ENCODE measurements at places on chromosomes 11 and 22. TPM values are rescaled to one million over a fixed set of nuclear protein-coding genes. Genes with fewer than 3 reads are reported as not detected.

Gene DGCR2
- 46.7 TPM for total RNA-seq

Gene ROM1
- total RNA-seq: 2.1 TPM

Gene FOXR1
- total RNA-seq: not detected

Gene MRPL17
- 44.8 TPM for total RNA-seq

DNA sequence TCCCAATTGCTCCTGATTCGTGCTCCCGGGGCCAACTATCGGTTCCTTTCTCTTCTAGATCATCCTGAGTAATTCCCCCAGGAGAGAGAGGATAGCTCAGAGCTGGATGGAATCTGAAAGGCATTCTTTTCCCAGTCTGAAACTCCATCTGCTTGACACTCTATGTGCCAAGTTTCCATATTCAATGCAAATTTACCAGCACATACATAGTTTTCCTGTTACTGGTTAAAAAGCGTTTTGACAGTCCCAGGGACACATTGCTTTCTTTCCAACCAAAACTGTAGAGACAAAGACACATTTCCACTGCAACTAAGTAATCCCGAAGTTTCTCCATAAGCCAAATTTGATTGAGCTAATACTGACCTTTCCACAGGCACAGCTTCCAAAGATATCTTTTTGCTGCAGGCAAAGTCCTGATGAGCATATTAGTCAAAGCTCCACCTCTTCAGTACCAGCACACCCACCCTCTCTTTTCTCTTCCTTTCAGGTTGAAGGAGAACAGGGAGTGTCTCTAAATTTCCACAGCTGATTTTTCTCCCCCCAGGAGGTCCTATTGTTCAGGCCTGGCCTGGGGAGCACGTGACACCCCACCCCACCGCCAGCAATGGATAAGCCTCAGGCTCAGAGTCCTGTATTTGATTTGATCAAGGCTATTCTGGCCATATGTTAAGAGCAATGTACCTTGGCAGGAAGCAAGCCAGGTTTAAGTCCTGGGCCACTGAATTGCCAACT is 9.7 kb upstream of the ANKK1 start:
- DNase-seq: no peak

DNA sequence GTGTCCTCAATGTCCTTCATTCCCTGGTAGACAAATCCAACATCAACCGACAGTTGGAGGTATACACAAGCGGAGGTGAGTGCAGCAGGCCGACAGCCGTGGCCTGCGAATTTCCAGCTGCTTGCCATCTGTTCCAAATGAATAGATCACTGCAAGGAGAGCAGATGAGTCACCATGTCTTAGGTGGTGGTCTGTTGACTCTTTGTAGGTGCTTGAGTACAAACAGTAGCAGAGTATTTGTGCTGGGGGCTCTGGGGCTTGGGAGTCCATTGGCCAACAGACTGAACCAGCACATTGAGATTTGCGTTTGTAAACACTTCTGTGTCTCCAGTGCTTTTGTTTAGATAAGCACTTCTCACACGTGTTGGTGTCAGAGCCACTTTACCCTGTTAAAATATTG is 21.1 kb downstream of the EIF3L start:
- no peak for DNase-seq

DNA sequence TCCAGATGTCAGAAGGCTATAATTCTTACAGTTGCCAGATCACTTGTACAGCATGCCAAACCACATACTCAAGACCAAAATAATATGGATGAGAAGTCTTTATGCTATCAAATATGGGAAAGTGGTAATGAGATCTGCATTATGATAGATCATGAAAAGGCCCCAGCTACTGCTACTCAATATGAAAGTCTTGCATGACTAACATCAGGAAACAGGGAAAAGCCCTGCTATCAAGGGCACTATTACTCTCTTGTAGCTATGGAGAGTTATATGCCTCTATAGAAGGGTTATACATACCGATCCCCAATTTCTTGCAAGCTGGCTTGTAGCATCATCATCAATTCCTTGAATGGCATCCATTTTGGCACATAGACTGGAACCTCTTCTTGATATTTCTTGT is 30.2 kb upstream of the TMPRSS5 start:
- no peak for DNase-seq

DNA sequence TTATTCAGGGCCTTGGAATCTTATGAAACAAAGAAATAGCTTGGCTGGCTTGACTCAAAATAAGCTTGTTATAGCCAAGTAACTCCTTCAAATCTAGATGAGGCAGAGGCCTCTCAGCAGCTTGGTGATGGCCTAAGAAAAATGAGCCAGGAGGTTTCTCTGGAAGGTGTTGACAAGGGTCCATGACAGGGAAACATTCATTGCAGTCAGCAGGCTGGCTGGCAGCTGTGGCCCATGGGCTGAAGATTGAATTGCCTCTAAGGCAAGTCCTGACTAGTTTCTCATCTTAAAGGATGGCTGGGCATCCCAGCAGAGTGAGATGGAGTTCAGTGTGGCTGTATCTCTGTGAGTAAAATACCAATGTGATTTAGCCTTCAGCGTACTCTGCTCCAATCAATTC is 441.0 kb downstream of the NELL1 start:
- no peak for DNase-seq

DNA sequence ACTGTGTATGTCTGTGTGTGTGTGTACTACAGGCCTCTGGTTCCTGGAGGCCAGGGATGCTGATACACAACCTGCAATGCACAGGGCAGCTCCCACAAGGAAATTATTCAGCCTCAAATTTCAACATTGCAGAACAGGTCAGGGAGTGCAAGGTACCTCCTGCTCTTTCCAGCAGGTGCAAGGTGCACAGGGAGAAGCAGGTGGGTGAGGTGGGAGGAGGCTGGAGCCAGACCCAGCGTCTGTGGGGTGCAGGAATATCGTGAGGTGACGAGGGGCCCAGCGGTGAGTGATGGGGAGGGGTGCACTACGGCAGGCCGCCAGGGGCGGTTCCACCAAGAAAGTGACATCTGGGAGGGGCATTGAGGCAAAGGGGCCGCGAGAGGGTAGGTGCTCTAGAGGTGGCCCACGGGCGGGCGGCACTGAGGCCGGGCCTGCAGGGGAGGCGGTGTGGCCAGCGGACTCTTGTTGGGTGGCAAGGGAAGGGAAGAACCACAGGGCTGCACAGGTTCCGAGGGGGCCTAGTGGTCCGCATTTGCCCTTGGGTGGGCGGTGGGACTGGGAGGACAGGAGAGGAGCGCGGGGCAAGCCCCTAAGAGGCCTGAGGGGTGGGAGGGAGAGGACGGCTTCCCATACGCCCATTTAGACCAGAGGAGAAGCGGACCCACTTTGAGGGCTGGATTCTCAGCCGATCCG is 21.6 kb downstream of the DGCR6L start:
- DNase-seq: no peak

DNA sequence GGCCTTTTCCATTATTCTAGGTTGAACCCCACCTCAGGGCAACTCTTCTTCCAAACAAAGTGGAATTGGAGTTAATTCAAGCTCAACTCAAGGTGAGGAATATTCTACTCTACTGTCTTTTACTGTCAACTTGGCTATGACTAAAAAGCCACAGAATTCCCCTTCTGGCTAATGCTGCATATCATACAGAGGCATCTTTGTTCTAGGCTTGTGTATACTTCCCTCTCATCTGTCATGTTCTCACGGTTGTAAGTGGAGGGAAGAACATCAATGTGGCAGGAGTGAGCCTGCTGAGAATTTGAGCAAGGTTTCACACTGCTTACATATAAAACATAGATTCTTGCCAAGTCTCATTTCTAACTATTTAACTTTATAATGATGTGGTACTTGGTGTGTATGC is 921.4 kb upstream of the CNTN5 start:
- no peak for DNase-seq

DNA sequence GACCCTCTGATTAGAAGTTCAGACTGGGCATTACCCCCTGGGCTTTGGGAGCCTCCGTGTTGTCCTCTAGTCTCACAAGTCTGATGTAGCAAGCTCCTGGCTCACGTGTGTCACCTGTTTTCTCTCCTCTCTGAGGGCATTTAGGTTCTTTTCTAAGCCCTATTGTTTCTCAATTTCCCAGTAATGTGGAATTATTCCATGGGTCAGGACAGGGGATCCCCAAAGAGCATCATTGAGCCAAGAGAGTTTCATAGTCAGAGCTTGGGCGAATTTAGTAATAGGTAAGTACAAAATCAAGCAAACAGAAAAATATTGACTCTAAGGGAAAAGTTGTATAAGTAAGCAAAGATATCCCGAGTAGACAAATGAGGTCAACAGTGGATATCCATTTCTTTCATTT is 57.3 kb downstream of the PPP6R2 start:
- DNase-seq: no peak

- no peak for DNase-seq
Measured at GRCh38 chr11:8802251-8802650, 108.7 kb upstream of the AKIP1 start.

GRCh38 chr22:40819599-40820140 is 524 bp upstream of the SLC25A17 start:
- no peak for DNase-seq

DNA sequence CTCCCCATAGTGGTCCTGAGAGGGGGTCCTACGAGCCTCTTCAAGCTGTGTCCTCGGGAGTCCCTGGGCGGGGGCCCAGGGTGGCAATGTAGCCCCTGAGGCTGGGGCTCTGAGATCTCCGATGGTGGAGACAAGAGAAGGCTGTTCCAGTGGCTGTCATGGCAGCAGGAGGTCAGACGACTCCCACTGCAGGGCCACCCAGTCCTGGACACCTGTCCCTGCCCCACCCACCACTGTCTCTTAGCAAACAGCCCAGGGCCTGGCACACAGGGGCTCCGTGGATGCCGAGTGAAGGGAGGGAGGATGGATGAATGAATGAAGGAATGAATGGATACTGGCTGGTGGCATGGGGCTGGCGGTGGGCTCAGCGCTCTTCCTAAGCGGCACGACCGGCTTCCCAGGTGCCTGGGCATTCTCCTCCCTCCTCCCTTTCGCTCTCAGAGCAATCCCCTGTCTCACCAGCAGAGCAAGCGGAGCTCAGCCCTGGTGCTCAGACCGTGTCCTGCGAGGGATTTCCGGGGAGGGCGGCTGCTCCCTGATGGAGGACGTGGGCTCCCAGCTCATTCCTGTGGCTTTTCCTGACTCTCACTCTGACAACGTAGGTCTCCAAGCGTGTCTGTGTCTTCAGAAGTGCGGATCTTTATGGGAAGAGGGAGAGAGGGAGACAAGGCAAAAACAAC is 1272.6 kb downstream of the BRD1 start:
- peak; percentile 33 for DNase-seq

GRCh38 chr11:134413826-134414731 is 2.0 kb upstream of the B3GAT1 start:
- DNase-seq: no peak

DNA sequence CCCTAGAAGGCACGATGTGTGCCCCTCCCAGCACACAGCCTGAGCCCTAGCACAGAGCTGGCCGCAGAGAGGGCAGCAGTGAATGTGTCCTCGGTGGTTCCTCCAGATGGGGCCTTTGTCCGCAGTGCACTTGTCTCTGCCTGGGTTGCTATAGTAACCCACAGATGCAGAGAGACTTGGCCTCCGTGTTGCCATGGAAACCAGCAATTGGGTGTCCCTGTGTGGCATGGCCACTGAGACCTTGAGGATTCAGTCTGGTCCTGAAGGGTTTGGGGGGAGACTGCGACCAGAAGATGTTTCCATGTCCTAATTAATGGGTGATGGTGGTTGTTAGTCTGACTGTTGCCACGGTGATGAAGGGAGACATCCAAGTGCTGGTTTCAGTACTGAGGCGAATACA is 42.6 kb upstream of the TUB start:
- DNase-seq: no peak

DNA sequence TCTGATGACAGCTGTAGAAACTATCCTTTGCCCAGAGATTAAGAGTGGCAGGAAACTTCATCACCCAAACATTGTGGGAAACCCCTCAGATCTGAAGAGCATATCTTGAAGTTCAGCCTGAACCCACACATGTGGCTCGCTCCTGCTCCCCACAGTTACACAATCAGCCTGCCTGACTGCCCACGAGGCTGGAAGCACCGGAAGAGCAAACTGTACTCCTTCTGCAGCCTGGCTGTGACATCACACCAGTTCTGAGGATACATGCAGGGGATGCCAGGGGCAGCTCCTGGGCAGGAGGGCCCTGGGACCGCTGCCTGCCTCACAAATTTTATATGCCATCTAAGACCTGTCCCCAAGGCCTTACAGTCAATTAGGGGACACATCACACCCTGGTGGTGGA is 444.4 kb downstream of the BUD13 start:
- DNase-seq: no peak

- no peak for DNase-seq
Measured at GRCh38 chr11:121636081-121636799, 183.5 kb upstream of the SORL1-AS1 start.

- no peak for DNase-seq
Measured at GRCh38 chr22:24460418-24461089, 33.2 kb downstream of the ADORA2A start.

- no peak for DNase-seq
Measured at GRCh38 chr22:39641660-39642310, 71.2 kb downstream of the CACNA1I start.

DNA sequence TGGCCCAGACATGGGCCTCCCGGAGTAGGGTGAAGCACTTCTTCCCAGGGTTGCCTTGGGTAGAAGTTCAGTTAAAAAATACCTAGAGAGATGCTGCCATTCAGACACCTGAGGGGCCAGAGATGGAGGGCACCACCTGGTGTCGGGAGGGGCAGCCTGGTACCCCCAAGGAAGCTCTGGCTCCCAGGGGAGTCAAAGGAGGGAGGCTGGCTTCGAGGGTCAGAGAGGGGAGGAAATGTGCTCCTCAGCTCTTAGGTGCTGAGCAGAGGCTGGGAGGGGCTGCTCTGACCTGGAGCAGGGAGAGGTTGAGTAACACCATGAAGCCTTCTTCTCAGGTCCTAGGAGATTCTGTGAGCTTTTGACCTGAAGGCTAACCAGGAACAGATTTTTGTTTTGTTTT is 1.1 kb downstream of the USP35 start:
- DNase-seq: no peak

GRCh38 chr11:33869481-33870422 is 22.1 kb downstream of the LMO2 start:
- peak; percentile 69 for DNase-seq

DNA sequence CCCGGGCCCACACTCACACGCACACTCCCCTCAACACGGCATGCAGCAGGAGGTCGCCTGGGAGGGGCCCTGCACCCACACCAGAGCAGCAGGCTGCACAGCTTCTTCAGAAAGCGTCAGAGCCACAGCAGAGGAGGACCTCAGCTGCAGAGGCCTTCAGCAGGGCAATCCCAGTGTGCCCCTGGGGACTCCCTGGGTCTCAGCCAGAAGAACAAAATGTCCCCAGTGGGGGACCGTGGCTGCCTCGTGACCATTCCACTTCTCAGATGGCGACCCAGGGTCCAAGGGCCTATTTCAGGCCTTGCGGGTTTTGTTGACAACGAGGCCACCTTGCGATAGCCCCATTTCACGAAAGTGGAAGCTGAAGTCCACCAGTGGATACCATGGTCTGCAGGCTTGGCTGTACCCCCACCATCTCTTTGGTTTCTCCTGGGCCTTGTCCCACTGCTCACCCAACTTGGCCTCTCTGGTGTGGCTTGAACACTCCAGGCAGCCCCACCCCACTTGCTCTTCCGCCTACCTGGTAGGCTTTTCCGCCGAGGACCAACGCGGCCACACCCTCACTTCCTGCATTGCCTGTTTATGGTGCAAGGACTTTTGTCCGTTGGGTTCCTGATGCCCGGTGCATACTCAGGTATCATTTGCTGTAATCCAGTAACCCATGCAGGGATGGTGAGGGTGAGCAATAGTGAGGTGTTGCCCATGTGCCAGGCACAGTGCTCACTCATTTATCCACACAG is 38.1 kb downstream of the MB start:
- no peak for DNase-seq
